ENCODE measurements at places on chromosomes 2 and 18.

DNA sequence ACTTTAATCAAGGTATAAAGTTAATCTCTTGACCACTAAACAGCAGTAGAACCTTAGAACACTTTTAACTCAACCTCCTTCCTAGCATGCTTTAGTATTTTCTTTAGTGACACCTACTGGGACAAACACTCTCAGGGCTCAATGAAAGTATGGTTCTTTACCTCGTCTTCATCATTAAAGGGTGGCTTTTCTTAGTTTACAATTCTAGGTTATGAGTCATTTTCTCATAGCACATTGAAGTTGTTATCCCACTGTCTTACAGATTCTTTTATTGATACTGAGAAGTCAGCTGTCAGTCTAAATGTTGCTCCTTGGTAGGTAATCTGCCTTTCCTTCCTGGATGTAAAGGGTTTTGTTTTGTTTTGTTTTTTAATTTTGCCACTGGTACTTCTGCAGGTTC lies 38.0 kb downstream of the SIGLEC15 start:
- DNase-seq = no peak

DNA sequence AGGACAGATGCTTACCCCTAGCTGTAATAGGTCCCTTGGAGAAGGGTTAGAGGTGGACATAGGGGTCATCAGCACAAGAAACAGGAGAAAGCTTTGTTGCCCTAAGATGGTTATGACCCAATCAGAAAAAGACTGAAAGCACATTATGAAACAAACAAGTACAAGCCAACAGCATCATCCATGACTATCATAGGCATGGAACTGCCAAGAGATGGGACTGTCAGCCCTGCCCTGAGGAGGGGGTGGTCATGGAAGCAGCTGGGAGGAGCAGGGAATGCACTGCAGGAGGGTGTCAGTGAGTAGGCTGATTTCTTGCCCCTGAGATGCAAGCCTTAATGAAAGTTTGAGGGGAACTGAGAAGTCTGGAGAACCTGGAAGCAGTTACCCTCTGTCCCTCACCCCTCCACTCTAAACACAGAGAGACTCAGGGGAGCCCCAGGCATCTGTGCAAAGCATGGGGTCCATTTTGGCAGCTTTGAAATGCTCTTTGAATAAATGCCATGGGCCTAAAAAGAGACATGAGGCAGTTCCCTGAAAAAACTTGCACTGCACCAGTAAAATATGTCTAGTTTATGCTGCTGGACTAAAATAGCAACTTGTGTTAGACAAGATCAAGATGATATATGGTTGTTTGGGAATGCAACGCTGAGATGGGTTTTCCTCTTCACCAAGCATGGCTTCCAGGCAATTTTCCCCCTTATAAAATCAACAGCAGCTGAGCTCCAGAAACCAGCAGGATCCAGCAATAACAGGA lies 122.7 kb upstream of the ZFP36L2 start:
- no peak for DNase-seq

DNA sequence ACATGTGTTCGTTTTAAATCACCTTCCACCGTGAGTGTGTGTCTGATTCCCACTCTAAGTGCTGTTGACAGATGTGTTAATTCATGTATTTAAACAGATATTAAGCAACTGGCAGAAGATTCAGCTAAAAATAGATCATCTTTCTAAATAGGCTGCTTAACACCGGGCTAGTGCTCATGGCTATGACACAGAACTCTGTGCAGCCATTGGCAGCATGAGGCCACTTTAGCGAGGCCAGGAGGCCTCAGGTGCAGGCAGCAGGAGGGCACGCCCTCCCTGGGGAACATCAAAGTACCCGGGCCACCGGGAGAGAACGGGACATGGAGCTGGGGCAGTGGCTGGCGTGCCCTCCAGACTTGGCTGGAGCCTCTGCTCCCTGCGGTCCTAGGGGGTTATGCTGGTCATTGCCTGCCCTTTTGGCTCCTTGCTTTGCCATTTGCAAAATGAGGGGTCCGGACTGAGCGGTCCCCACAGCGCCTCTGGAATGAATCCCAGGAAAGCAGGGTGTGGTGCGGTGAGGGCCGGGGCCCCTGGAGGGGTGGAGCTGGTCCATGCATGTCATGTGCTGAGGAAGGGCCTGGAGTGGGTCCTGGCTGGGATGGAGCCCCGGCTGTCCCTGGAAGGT lies 62.8 kb upstream of the HDAC4 start:
- no peak for DNase-seq

DNA sequence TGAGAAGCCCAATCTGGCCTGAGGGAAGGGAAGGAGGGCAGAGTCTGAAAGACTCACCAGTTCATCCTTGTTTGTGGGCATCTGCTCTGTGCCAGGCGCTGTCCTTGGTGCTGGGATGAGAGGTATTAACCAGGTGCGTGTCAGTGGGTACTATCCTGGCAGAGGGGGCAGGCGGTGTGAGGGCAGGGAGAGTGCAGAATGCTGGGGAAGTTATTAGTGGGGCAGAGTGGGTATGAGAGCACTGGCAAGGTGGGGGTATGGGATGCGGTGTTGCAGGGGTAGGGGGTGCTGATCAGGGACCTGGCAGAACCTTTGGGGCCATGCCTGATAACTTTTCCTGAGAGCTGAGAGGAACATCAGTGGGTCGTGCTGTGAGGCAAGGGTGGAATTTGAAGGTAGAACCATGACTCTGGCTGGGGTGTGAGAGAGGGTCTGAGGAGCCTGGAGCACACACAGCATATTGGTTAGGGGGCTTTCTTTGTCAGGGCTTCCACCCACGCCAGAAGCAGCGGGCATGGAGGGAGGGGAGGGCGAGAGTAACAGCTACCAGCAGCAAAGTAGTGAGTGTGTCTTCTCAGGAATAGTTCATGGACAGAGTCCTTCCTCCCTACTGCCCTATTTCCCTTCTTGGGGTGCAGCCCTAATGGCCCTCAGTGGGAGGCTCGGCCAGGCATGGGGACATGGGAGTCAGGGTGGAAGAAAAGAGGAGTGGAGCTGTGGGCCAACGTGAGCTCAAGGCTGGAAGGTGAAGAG lies 290.7 kb downstream of the CYP26B1 start:
- DNase-seq = no peak

DNA sequence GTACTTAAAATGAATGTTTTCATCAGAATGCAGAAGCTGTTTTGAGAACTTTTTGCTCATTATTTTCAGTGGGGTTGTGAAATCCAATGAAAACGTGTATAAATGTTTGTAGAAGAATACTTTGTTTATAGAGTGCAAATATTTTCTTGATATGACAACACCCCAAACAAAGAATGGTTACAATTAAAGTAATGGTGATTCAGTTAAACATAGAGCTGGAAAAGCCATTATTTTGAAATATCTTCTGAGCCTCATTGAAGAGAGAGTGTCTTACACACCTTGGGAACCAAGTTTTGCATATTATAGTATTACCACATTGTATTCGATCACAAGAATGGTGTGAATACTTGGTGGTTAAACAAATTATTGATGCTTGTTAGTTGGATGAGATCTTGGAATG lies 48.7 kb downstream of the SPTBN1 start:
- DNase-seq = no peak

GRCh38 chr2:217938036-217938435 lies 64.8 kb downstream of the TNS1 start:
- no peak for DNase-seq

Data from keratinocyte (primary cell).